Stimulated activated CD8-positive, alpha-beta memory T cell treated with anti-CD3 and anti-CD28 coated beads, Interleukin-4, amount 100 ng/mL, for 1 hour (primary cell): ENCODE measurements at places on chromosomes 13 and 19.

DNA sequence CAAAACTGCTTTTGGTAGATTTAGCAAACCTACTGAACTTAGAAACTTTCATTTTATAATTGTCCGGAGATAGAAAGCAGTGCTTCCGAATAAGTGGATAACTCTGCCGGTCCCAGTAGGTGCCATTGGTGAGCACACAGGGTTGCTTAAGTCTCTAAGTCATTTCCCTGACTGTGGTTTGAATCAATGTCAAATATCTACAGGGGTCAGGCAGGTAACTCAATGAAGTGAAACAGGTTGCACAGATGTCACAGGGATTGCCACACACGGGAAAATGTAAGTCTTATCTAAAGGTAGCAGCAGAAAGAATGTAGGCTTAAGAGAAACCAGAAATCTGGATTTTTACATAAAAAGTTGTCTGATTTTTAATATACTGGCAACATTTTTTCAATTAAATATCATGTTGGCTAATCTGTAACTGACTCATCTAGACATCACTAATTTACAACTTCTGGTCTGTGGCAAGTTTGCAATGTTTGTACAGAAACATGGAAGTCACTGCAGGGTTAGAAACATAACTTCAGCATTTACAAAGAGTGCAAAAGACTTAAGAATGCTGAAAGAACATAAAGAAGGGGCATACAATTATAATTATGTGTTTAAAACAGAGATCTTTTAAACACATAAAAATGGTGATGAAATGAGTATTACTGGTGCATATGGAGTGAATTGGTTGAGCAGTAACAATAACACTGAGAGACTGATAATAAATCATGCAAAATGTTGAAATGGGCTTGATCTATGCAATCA, 14.3 kb upstream of the LRRC63 start:
- no peak for DNase-seq

GRCh38 chr13:47511647-47512046, 489.4 kb downstream of the SUCLA2 start:
- DNase-seq = no peak

- no peak for DNase-seq
Measured at GRCh38 chr13:21219036-21219381, 42.6 kb downstream of the MRPL57 start.

DNA sequence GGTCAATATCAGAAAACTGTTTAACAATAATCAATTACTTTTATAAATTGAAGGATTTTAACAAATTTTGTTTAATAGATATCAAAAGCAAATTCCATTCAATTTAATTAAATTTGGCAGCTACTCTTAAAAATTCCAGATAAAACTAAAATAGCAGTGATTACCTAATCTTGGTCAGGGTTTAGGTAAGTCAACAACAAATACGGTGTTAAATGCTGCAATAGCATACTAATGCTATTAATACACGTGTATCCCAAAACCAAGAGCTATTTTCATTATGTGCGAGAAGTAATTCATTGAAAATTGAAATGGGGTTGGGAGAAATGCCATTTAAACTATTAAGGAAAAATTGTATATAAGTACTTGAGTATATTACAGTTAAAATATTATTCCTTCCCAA, 105.6 kb downstream of the DHRS12 start:
- no peak for DNase-seq

- DNase-seq = no peak
Measured at GRCh38 chr13:74895042-74895796, 586.8 kb downstream of the TBC1D4 start.

- no peak for DNase-seq
Measured at GRCh38 chr19:16895467-16896145, 6.8 kb downstream of the F2RL3 start.

GRCh38 chr19:19202707-19203011, 555 bp downstream of the NR2C2AP start:
- DNase-seq = no peak

- DNase-seq = no peak
Measured at GRCh38 chr19:51750400-51751094, 1.1 kb downstream of the FPR1 start.

GRCh38 chr13:49058761-49059160, 83.0 kb downstream of the FNDC3A start:
- DNase-seq = no peak

- DNase-seq = no peak
Measured at GRCh38 chr13:78036841-78037240, 118.2 kb upstream of the EDNRB start.
